ENCODE measurements at places on chromosomes 2 and 18.

GRCh38 chr2:43387092-43388062 lies 161.0 kb upstream of the ZFP36L2 start:
- DNase-seq, result no peak

- no peak for DNase-seq
These were observed 229.2 kb downstream of the HDAC4 start for GRCh38 chr2:239171643-239172042.

DNA sequence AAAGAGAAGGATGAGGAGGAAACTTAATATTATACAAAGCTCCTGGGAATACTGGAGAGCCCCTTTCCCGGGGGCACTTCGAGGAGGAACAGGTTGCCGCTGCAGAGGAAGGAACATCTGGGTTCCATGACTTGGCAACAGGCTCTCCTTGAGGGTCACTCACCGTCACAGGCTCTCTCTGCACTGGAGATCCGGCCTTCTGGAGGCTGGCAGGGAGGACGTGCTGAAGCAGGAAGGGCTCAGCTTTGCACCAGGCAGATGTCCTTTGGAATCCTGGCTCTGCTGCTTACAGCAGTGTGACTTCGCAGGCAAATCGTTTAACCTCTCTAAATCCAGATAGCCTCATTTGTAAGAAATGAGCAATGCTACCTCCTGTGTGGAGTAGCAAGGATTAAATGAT lies 2.9 kb upstream of the DPYSL5 start:
- DNase-seq, result no peak

DNA sequence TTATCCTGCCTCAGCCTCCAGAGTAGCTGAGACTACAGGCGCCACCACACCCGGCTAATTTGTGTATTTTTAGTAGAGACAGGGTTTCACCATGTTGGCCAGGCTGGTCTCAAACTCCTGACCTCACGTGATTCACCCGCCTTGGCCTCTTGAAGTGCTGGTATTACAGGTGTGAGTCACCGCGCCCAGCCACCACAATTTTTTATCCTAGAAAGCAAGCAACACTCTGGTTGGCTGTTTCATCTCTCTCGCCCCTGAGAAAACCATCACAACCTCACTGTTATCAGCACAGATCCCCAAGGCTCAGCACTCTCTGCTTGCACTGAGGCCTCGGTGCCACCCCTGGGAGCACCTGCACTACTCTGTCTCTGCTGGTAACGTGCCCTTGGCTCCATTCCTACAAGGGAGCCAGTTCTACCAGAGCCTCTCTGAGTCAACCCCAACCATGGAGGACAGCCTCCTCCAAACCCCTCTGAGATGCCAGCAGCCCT lies 134.8 kb upstream of the AGAP1 start:
- DNase-seq, result no peak

- no peak for DNase-seq
These were observed 79.4 kb upstream of the TCF7L1 start for GRCh38 chr2:85053802-85054201.

DNA sequence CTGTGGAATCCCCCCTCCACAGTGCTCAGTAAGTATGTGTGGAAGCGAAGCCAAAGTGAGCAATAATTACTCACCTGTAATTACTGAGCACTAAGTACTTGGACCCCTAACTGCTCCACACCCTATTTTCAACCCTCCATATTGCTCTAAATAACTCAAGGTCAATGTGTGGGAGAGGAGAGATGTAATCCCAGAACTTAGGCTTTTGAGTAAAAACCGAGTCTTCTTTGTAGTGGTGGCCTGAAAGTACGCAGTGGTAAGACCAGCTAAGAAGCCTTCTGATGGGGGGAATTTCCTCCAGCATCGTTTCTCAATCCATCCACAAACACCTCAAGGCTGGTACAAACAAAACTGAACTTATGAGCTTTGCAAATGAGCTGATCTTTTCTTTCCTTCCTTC lies 551.6 kb downstream of the ZEB2 start:
- DNase-seq, result no peak

- DNase-seq, result no peak
These were observed 221.4 kb downstream of the THSD7B start for GRCh38 chr2:136986605-136987221.

- no peak for DNase-seq
These were observed 282.2 kb upstream of the ST6GAL2 start for GRCh38 chr2:107168141-107168540.

- DNase-seq, result no peak
These were observed 273.9 kb downstream of the PHLPP1 start for GRCh38 chr18:62989195-62989594.

DNA sequence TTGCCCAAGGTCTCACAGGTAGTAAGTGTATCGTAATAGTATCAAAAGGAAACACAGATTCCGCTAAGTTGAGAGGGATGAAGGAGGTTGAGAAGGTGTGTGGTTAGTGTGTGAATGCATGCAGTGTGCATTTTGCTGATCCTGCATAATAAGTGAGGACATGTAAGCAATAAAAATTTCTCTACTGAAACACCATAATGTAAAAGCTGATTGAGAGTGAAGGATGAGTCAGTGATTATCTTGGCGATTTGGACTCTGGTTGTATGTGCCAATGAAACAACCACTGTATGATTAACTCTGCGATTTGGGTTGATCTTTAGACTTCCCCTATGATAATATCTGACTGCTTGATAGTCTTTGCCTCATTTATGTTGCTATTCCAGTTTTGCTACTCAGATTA lies 16.7 kb upstream of the ADGRF3 start:
- no peak for DNase-seq

- DNase-seq, result no peak
These were observed 27.2 kb downstream of the CROCC2 start for GRCh38 chr2:240933048-240933965.

- DNase-seq, result no peak
These were observed 74.3 kb upstream of the CYRIA start for GRCh38 chr2:16739778-16740581.

DNA sequence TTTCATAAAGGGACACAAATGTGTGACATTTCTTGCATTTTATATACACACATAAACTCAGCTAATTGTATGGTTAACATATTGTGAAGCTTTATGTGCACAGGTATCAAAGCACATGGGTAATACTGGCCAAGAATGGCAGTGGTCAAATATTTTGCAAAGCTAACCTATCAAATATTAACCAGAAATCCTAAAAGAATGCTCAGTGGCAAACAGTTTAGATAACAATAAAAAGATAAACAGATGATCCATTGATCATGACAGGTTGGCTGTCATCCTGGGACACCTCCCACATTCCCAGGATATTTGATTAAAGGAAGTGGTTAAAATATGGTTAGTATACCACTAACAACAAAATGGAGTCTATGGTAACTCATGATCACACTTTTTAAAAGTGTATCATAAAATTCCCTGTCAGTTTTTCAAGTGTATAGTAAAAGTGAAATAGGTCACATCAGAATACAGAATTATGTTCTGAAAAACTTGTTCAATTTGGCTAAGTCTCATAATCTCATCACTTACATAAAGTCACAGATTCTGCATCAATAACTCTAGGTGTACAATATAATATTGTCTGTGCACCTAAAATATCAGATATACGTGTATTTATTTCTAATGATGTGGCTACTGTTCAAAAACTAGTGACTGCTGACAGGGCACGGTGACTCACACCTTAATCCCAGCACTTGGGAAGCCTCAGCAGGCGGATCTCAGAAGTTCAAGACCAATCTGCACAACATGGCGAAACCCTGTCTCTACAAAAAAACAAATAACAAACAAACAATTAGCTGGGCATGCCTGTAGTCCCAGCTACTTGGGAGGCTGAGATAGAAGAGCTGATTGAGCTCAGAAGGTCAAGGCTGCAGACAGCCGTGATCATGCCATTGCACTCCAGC lies 48.9 kb downstream of the CDH2 start:
- no peak for DNase-seq

DNA sequence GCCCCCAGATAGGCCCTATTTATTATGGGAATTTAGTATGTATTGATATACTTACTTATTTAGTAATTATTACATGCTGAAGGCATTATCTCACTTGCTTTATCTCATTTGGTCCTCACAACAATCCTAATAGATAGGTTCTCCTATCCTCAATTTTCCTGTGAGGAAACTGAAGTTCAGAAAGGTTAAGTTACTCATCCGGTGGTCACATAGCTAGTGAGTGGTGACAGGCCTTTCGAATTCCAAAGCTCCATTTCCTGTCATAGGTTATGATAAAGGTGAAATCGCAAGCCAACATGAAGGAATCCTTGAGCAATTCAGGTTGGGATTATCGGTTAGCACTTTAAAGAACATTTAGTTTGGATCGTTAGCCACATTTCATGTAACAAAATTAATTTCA lies 33.3 kb downstream of the NAB1 start:
- peak; percentile 26 for DNase-seq

DNA sequence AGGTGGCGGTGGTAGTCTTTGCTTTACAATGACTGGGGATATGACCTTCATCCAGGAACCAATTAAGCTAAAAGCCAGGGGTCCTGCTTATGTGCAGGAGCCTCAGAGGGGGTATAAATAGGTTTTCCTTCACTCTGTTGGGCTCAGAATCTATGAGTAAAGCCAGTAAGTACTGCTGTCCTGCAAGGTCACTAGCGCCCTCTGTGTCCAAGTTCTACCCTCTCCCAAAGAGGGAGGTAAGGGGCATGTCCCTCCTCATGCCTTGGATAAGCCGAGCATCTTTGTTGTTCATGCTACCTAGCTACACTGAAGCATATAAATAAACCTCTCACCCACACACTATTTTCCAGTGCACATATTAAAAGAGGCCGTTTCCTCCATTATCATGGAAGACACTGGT lies 79.4 kb downstream of the SPRED2 start:
- no peak for DNase-seq

DNA sequence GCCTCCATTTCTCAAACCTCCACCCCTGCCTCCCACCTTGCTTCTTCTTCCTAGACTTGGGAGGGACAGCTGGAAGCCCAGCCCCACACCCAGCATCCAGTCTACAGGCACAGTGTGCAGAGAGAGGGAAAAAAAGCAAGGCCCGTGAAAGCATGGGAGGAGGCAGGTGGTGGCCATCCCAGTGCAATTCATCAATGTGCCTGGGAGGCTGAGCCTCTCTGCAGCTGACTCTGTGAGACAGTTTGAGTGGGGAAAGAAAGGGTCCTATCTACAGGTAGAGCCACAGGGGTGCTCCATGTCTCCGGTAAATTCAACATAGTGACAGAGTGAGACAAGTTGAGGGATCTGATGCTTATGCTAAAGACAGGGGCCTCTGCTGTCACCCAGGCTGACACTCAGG lies 340.6 kb downstream of the DYSF start:
- no peak for DNase-seq

GRCh38 chr2:127413200-127413599 lies 5.0 kb upstream of the PROC start:
- DNase-seq, result no peak

DNA sequence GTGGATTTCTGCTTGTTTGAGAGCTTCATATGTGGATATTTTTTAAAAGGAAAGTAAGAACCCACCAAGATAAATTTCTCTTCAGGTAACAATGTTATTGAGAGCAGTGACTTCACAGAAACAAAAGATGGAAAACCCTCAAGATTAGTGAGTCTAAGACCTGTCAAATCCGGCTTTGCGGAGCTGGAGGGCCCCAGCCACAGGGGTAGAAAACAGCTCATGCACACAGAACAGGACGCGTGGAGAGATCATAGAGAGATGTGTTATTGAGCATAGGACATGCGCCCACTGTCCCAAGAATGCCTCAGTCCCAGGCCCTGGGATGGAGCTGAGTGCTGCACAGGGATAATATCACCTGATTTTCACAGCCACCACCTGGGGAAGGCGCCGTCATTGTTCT lies 21.3 kb downstream of the EDAR start:
- no peak for DNase-seq

- no peak for DNase-seq
These were observed 4.8 kb upstream of the RNF138 start for GRCh38 chr18:32086881-32087280.

- no peak for DNase-seq
These were observed 9.6 kb downstream of the CYRIA start for GRCh38 chr2:16655905-16656642.

DNA sequence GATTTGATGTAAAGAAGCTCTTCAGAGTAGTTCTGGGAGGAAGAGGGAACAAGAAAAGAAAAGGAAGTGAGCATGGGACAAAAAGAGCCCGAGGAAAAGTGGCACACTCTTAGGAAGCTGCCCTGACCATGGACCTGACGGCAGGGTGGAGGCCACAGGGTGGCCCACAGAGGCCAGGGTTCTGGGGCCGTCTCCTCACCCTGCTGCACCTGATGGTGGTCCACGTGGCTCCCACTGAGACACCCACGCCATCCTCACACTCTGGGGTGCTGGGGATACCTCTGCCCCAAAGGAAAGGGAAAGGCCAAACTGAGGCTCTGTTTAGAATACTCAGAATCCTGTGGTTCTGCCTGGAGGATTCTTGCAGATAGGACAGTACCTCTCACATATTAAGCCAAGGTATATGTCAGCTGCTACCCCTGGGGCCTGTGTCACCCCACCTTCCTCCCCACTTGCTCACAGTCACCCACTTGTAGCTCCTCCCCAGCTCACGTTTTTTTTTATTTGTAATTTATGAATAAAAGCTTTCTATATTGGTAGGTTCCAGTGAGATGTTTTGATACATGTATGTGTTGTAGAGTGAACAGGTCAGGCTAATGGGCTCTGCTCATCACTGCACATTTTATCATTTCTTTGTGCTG lies 171.1 kb downstream of the LDLRAD4 start:
- no peak for DNase-seq

DNA sequence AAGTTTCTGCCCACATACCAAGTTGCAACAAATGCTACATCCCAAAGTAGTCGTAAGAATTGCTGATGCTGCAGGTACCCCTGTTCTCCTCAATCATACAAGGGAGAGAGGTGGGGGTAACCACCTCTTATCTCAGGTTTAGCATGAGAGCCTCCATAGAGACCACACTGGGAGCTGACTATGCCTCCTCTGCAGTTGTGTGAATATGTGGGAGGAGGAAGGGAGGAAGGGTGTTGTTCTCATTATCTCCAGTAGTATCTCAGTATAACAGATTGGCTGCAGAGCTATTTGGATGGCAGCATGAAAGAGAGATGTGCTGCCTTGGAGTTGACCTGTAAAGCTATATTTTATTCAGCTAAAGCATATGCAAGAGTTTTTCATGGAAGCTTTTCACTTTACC lies 690.7 kb downstream of the KCNJ3 start:
- DNase-seq, result no peak

All from pulmonary artery endothelial cell (primary cell).